ENCODE measurements at places on chromosomes 7 and 10. TPM values are rescaled to one million over a fixed set of nuclear protein-coding genes. Genes with fewer than 3 reads are reported as not detected.

- no peaks in the 10 kb centered on the region for H3K27me3 ChIP-seq
- H3K4me1 ChIP-seq, result no peaks in the 10 kb centered on the region
- H3K36me3 ChIP-seq, result no peaks in the 10 kb centered on the region
- no peak overlapping the region for H3K4me3 ChIP-seq
- no peak overlapping the region for H3K27ac ChIP-seq
These were observed 53.0 kb upstream of the SEMA3A start for GRCh38 chr7:84247591-84247990.

The TAS2R3 gene
- 2.3 TPM for total RNA-seq

- H3K27me3 ChIP-seq, result no peaks in the 10 kb centered on the region
- no peaks in the 10 kb centered on the region for H3K4me1 ChIP-seq
- H3K27ac ChIP-seq, result no peak overlapping the region
- H3K36me3 ChIP-seq, result peaks cover 21% of the 10 kb centered on the region
- no peak overlapping the region for H3K4me3 ChIP-seq
These were observed 116.0 kb downstream of the LARP4B start for GRCh38 chr10:815338-816090.

DNA sequence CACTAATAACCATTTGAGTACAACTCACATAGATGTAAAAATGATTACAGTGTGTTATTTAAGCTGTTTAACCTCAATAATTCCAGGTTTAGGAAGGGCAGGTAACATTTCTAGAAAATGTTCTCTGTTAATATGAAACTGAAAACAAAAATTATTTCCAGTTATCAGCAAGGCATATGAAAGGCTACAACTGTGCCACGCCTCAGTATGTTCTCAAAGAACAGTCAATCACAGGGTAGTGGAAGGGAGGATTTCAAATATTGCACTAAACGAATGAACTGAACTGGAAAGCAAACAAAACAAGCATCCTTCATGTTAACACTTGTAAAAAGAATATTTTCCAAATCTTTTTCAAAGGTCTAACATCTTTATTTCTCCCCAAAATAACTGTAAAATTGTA is 31.3 kb downstream of the ARHGAP19 start:
- H3K4me1 ChIP-seq, result peaks cover 9% of the 10 kb centered on the region
- no peak overlapping the region for H3K4me3 ChIP-seq
- H3K27ac ChIP-seq, result no peak overlapping the region

The SUPV3L1 gene
- 79.2 TPM for total RNA-seq

DNA sequence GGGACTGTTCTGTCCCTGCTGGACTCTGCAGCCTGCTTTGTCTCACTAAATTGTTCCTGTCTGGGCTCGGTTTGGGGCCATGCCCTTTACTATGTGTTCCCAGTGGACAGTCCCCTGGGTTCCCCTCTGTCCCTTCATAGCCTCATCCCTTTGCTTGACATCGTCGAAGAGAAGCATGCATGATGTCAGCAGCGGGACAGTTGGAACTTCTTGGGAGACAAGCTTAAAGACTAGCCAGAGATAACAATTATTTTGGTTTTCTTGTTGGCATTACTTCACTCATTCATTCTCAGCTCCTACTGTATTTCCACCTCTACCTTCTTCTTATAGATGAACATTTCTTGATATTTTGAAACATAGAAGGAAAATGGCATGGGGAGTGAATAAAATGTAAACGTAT is 2.7 kb downstream of the EPHB6 start:
- H3K27me3 ChIP-seq, result no peaks in the 10 kb centered on the region
- peaks cover 6% of the 10 kb centered on the region for H3K4me1 ChIP-seq
- H3K27ac ChIP-seq, result no peak overlapping the region
- no peaks in the 10 kb centered on the region for H3K36me3 ChIP-seq
- H3K4me3 ChIP-seq, result no peak overlapping the region

GRCh38 chr10:60816628-60817397 is 38.5 kb downstream of the CDK1 start:
- no peaks in the 10 kb centered on the region for H3K27me3 ChIP-seq
- H3K27ac ChIP-seq, result no peak overlapping the region
- peak; percentile 79 for DNase-seq
- H3K36me3 ChIP-seq, result no peaks in the 10 kb centered on the region
- no peaks in the 10 kb centered on the region for H3K4me1 ChIP-seq
